ENCODE measurements at places on chromosomes 2 and 18.

GRCh38 chr2:25333981-25334380 is 7.7 kb downstream of the DNMT3A start:
- no peak for DNase-seq

DNA sequence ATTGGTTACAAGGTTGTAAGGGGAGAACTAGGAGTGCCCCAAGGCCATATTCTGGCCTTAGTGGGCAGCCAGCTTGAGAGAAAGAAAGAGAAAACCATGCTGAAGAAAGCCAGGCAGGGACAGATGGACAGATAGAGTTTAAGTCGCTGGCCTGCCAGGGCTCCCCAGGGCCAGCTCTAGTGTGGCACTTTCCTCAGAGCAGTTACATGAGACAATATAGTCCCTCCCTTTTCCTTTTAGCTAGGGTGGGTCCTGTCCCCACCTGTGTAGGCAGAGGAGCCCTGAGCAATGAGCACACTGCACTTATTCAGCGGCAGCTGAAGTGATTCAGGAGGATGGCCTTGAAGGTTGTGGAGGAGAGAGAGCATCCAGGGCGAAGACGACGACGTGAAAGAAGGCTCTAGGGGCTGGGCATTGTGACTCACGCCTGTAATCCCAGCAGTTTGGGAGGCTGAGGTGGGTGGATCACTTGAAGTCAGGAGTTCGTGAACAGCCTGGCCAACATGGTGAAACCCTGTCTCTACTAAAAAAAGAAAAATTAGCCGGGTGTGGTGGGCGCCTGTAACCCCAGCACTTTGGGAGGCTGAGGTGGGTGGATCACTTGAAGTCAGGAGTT is 152.0 kb upstream of the SLC1A4 start:
- DNase-seq: no peak

- no peak for DNase-seq
Observed at GRCh38 chr2:5696945-5697521, 4.8 kb downstream of the SOX11 start.

GRCh38 chr2:215653344-215654030 is 217.6 kb upstream of the FN1 start:
- DNase-seq: no peak

DNA sequence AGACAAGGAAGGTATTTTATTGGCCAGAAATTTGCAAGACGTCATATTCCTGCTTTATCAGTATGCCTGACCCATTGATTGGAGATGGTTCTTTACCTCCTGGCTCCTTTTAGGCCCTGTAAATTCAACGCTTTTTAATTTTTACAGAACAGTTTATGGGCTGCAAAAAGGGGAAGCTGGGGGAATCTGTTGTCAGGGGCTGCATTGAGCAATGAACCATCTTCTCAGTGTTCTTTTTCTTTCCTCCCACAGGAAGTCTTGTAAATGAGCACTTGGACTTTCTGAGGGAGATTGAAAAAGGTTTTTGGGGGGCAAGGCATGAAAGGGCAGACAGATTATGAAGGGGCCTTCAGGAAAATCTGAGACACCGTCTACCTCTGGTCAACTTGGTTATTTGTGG is 503.6 kb upstream of the TNP1 start:
- DNase-seq: no peak

DNA sequence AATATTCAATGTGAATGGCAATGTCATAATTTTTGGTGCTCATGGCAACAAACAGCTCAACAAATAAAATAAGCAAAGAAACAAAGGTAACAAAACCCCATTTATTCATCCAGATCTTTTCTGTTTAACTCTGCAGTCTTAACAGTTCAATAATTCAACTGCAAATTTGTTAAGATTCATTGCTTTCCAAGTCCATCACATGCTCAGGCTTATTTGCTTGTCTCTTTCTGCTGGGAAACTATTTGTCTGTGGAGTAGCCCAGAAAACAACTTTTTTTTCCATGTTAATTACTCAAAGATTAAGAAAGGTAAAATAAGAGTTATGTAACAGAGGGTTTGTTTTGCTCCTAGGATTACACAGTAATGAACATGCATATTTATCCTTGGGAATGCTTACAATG is 92.6 kb upstream of the PNPT1 start:
- no peak for DNase-seq

DNA sequence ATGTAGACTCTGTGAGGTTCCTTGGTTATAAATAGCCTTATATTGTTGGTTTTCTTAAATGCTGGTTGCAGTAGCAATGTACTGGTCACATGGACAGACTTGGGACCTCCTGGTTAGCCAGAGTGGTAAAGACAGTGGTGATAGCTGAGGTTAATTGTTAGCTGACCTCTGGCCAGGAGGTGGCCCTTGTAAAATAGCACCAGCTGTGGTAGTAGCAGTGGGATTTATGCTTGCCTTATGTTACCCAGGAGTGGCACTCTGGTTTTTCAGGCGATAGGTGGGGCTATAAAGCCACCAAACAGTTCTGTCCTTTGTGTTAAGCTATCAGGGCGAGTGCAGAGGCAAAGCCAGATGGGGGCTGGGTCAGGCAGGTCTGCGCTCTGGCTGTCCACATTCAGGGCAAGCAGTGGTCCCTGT is 94.8 kb upstream of the SRD5A2 start:
- no peak for DNase-seq

GRCh38 chr2:155021618-155022017 is 323.1 kb downstream of the KCNJ3 start:
- no peak for DNase-seq

DNA sequence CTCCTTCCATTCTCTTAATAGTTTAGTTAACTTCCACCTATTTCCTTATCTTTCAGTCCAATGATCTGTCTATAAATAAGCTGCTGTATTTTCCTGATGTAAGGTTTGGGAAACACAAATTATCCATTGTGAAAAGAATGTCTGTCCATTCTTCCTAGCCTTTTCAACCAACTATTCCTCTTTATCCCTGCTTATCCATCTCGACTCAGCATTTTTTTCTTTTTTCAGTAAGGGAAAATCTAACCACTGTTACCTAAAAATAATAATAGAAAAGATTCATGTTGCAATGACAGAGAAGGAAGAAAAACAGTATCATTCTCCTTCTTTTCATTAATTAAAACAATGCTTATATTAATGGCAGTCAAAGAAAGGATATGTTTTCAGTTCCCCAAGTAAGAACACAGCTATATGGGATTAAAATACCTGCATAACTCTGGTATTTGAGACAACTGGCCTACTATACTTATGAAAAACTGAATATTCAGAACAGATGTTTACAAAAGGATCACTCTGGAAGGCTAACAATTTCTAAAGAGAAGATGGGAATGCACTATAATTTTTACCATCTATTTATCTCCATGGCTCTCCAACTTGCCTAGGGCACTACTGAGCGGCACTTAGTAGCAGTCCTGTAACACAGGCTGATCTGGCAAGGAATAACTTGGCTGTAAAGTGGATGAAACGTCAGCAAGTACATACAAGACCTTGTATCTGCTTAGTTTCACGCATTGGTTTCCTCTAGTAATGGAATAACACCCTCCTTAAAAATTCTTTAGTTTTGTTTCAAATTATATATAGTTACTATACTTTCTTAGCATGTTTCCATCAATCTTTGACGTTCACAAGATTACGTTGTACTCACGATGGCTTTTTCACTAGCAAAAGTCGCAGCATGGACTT is 57.2 kb downstream of the RTTN start:
- no peak for DNase-seq

GRCh38 chr2:184599054-184599871 is 934 bp downstream of the ZNF804A start:
- DNase-seq: no peak

GRCh38 chr2:114119862-114120261 is 230.0 kb downstream of the ACTR3 start:
- no peak for DNase-seq

GRCh38 chr2:221337957-221338685 is 234.0 kb downstream of the EPHA4 start:
- no peak for DNase-seq

GRCh38 chr18:34729264-34729663 is 19.2 kb downstream of the DTNA start:
- DNase-seq: no peak

DNA sequence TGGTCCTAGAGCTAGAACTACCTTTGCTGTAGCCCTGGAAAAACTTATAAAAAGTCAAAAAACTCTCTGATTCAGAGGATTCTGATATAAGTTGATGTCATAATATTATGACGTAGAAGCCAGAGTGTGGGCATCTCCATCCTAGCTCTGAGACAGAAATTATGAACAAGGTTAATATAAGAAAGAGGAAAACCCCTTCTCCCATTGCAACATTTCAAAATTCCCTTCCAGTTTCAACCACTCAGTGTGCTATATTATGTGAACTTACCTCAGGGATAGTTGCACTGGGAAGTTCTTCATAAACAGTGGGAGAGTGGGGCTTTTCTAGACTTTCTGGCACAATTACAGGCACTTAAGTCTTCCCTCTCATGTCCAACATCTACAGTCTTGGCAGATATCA is 171.6 kb downstream of the PIK3C3 start:
- DNase-seq: no peak

- DNase-seq: no peak
Observed at GRCh38 chr2:241321033-241321432, 5.3 kb downstream of the SEPTIN2 start.

GRCh38 chr2:199458806-199459285 is 1.1 kb upstream of the SATB2 start:
- DNase-seq: no peak

- no peak for DNase-seq
Observed at GRCh38 chr2:60679036-60679780, 76.9 kb upstream of the PAPOLG start.

- DNase-seq: no peak
Observed at GRCh38 chr2:46831051-46831868, 84.3 kb downstream of the MCFD2 start.

DNA sequence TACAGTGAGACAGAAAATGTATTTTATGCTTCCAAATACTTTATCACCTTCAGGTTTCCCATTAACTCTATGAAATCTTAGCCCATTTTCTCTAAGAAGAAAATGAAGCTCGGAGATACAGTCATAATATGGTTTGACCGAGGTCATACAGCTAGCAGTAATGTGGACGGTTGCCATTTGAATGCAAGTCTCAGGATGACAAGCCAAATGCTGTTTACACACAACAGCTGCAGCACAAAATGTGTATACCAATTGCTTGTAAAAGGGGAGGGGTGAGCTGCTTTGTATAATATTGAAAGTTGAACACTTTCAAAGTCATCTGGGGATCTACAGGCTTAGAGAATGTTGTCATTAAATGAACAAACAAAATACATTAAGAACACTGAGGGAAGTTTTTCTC is 93.8 kb upstream of the FSIP2 start:
- no peak for DNase-seq

- DNase-seq: no peak
Observed at GRCh38 chr2:224722250-224722649, 6.1 kb upstream of the CCDC195 start.
